H4 (cell line): ENCODE measurements at places on chromosomes 7 and 10. TPM values are rescaled to one million over a fixed set of nuclear protein-coding genes. Genes with fewer than 3 reads are reported as not detected.

GRCh38 chr10:132901351-132901750 is 41.0 kb downstream of the CFAP46 start:
- no peak for DNase-seq

- DNase-seq: no peak
Observed at GRCh38 chr10:5018134-5018533, 14.5 kb upstream of the AKR1C2 start.

DNA sequence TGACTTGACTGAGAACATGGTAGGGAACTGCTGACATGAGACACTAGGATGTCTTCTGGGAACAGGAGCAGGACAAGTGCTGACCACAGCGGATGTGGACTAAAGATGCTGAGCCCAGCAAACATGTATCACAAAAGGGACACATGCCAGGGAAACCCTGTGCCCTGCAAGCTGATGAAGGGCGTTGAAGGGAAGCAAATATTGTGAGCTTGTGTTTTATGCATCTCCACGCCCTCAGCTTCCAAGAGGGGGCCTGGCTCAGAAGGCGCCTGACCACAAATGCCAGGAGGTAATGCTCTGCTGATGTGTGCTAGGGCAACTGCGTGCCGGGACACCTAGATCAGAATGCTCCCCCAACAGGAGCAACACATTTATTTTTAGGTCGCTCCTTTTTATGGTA is 207.3 kb downstream of the CXCL12 start:
- no peak for DNase-seq

The TYW1B gene
- 0.23 and 0.66 TPM in 2 replicates for total RNA-seq

The SAMD9L gene
- 19.3 and 21.2 TPM in 2 replicates for total RNA-seq

- DNase-seq: no peak
Observed at GRCh38 chr10:553233-553632, 136.2 kb downstream of the DIP2C start.

- no peak for DNase-seq
Observed at GRCh38 chr10:287814-288213, 152.6 kb downstream of the ZMYND11 start.

DNA sequence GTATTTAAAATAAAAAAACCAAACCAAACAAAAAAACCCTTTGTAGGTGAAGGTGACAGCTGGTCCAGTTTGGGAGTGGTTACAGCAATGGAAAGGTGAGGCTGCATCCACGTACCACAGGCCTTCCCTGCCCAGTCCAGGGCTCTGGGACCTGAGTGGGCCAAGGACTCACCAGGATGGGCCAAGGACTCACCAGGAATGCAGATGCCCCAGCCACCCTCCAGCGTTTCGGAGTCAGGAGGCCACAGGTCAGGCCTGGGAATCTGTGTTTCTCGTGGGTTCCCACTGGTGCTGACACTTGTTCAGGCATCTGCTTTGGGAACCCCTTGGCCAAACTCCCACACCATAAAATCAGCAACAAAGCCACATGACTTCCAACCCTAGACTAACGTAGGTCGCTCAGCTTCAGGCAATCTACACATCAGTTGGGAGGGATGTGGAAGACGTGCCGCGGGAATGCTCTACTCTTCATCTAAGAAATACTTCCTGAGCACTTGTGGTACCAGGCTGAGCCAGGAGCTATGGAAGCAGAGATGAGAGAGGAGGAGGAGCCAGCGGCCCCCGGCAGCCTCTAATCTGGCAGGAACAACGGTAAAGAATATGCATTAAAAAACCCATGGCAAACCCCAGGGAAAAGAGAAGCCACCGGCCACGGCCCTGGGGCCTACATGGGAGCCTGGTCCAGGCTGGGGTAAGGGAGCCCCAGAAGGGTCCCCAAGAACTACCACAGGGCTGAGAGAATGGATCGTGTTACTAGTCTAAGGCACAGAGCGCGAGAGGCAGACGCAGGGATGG is 473.4 kb downstream of the PTPRN2 start:
- no peak for DNase-seq

GRCh38 chr7:159211540-159212182 is 67.0 kb upstream of the VIPR2 start:
- DNase-seq: no peak

The PDE1C gene
- 1.9 and 2.4 TPM in 2 replicates for total RNA-seq

DNA sequence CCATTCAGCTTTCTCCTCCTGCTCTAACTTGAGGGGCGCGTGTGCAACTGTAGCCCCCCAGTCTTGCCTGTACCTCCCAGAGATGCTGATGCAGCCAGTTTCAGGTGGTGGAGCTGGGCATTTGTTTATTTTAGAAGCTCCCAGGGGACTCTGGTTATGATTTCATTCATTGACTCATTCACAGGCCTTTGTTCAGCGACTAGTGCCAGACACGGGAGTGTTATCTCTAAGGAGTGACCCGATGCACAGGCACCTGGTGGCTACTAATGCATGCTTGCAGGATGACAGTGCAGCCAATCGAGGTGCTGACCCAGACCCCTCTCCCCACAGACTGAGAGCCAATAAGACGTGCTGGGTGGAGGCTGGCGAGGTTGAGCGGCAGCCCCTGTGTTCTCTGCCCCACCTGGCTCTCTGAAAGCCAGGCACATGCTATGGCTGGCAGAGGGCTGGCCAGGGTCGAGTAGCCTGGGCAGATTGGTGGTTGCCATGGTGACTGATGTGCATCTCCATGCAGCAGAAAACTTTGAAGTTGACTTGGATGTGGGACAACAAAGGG is 19.7 kb upstream of the SLC18A2 start:
- DNase-seq: peak; percentile 63

- DNase-seq: no peak
Observed at GRCh38 chr7:7516156-7516555, 19.5 kb downstream of the COL28A1 start.

DNA sequence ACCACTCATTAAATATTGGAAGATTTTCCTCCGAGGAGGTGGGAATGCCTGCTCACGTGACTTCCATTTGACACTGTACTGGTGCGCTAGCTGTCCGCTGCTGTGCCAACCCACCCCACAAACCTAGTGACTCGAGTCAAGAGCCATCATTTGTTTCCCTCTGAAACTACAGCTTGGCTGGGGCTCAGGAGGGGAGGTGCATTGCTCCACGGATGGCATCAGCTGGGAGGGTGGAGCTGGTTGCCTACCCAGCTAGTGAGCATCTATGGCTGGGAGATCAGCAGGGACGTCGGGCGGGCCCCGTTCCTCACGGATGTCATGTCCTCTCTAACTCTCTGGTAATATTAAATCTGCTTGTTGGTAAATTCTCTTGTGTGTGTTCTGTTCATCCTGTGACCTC is 9.5 kb upstream of the FOXL3 start:
- DNase-seq: no peak

DNA sequence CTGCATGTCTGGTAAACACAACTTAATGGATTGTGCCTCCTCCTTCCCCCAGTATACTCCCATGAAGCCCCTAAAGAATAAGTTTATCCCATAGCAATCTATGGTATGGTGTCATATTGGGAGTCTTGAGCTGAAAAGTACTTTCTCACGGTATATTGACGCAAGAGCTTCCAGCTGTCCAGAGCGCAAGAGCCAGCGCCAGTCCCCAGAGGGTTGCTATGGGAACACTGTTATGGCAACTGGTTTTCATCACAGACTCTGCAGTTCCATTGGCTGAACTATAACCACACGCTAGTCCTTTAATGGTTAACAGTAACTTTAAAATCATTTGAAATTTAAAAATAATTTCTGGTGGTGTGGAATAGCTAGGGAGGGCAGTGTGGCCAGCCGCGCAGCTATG is 46.9 kb downstream of the PRPF18 start:
- no peak for DNase-seq

- DNase-seq: no peak
Observed at GRCh38 chr10:125802131-125802530, 20.9 kb downstream of the UROS start.

The CCDC136 gene
- 5.0 and 5.2 TPM in 2 replicates for total RNA-seq

DNA sequence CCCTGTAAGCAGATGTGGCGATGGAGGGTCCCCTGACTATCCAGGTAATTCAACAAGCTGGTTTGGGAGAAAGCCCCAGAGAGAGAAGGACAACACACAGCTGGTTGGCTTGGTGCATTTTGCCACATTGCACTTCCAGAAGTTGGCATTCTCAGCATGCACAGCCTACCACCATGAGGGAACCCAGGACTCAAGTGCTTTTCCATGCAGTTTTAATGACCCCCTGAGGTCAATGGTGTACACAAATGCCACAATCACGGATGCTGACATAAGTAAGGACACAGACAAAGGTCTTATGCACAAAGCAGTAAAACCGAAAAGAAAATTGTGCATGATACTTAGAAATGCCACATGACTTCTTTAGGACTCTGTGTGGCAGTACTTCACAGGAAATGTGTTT is 645.1 kb downstream of the KCNMA1 start:
- DNase-seq: no peak

GRCh38 chr10:29634764-29635625 is at the start of gene SVIL:
SVIL (minus strand) TSS chr10:29634971; CDS start chr10:29555058, 79,913 bp downstream.
- DNase-seq: peak; percentile 33

DNA sequence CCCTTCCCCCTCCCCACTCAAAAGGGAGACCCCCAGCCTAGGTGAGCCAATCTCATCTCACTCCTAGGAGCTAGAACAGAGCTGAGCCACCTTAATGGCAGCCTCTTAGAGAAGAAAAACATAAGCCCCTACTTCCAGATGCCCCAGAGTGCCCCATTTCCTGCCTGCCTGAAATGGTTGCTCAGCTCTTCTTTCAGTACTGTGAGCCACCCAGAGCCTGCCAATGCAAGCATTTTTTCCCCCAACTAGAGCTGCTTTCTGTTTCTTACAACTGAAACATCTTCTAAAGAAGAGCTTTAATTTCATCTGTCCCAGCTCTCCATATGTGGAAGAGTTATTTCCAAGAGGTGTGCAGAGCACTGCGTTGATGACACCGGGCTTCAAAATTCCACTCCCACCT is 136.7 kb downstream of the PLPP4 start:
- no peak for DNase-seq

DNA sequence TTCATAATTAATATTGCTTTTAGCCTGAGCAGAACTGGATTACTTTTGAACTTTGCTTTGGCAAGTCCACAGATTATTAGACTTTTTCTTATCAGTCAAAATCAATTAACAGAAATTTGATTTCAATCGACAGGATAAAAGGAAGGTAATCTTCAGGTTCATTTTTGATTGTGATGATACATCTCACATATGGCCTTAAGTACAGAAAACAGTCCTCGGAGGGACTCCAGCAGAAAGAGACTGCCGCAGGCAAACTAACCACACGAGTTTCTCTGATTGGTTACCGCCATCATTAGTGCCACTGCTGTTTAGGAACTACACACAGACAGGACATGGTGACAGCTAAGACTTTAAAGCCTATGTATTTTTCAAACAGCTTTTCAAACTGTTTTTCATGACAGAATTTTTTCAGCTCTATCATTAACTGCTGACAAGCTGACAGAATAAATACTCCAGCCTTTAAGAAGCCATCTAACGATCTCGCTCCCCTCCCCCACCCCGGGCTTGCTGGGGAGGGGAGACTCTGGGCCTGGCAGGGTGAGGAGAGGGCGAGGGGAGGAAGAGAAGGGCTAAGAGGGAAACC is 668.2 kb downstream of the KCNMA1 start:
- DNase-seq: no peak

DNA sequence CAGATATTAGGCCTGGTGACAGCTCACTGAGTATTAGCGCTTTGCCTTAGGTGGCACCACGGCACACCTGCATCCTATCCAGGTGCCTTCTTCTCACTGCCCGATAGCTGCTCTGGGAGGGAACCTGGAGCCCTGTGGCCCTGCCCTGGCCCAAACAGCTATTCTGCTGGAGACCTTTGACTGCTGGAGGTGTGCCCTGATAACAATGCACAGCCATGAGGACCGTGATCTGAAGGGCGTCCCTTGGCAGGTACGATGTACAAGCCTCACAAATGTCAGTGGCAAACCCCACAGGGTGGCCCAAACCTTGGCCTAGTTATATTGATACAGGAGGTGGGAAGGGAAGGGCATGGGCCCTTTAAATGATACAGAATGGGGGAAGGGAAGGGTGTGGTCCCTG is 259.5 kb downstream of the GRID1 start:
- no peak for DNase-seq

DNA sequence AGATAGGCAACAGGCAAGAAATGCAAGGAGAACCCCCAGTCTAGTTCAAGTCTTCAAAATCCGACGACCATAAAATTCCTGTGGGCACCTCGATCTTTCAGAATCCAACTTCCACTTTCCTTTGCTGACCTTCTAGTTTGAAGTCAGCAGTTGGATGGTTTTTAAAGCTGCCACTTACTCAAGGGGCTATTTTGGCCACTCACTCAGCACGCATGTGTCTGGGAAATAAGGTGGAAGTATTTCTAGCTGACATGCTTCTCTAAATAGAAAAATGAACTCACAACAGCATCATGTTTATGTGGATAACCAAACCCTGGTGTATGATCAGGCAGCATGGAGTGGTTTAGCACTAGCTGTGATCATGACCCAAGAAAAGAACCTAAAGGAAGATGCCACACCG is at the start of gene NRAP:
Gene NRAP, minus strand, starts transcription at position 134 of the 400 bp plus-strand sequence. CDS start 159 bp downstream, outside the sequence.
- no peak for DNase-seq

DNA sequence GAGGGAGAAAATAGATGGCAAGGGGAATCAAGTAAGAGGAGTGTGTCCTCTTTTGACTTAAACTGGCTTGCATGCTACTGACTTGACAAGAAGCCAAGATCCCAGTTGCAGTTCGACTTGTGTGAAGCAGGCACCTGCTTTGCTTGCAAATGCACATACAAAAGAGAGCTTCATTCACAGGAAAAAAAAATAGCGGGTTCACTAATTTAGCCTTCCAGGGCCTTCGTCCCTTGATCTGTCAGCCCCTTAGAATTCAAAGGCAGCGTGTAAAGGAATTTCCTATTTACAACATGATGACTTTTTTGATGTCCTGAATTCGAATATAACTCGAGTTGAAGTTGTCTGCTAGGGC is 192.1 kb downstream of the CELF2 start:
- no peak for DNase-seq

The LRRN3 gene
- total RNA-seq: 0.02 and 0.18 TPM in 2 replicates

GRCh38 chr10:11177381-11177780 is 159.7 kb downstream of the CELF2 start:
- DNase-seq: no peak

GRCh38 chr10:100810835-100811116 is 65.4 kb downstream of the PAX2 start:
- DNase-seq: no peak

The WEE2 gene
- total RNA-seq: not detected in 2 replicates

- peak; percentile 59 for DNase-seq
Observed at GRCh38 chr7:157273208-157274093, 63.4 kb upstream of the DNAJB6 start.

GRCh38 chr10:48501226-48501625 is 103.6 kb downstream of the ARHGAP22 start:
- no peak for DNase-seq

The ACBD7 gene
- 1.6 and 1.7 TPM in 2 replicates for total RNA-seq

GRCh38 chr7:2104107-2104710 is 128.5 kb downstream of the MAD1L1 start:
- DNase-seq: peak; percentile 98

DNA sequence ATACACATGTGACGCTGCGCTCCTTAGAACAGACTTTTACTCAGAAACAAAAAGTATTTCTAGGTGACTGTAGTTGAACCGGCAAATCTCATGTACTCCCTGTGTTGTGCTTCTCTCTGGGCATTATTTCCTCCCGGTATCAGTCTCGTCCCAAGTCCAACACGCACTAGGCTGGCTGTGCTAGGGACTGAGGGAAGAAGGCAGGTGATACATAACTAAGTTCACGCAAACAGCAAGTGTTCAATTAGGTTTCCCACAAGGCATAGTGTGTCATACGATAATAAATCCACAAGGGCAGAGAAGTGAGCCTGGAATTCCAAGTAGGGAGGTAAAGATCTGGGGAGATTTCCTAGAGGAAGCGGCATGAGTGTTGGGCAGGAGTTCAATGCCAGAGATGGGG is 20.4 kb downstream of the FAM53B start:
- DNase-seq: no peak

The GTPBP10 gene
- total RNA-seq: 23.1 and 28.2 TPM in 2 replicates
